ENCODE measurements at places on chromosomes 1 and 21.
A peak's percentile ranks its signal among the peaks of the same experiment; 100 is the strongest.

- DNase-seq, result no peak
Measured at GRCh38 chr1:18064534-18064933, 43.1 kb upstream of the IGSF21 start.

DNA sequence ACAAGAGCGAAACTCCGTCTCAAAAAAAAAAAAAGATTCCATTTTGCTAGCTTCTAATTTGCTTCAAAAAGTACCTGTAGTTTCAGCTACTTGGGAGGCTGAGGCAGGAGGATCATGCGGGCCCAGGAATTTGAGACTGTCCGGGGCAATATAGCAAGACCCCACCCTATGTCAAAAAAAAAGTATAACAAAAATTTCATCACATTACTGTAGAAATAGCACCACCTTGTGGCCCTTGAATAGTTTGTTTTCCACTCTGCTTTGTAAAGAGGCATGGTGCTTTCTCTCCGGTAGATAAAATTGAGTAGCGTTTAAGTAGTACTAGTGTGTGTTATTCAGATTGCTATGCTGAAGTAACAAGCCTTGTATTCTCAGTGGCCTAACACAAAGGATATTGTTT lies 18.2 kb upstream of the MSTO1 start:
- DNase-seq, result peak; percentile 12

GRCh38 chr21:44425895-44426662 lies 29.2 kb upstream of the LRRC3 start:
- no peak for DNase-seq

DNA sequence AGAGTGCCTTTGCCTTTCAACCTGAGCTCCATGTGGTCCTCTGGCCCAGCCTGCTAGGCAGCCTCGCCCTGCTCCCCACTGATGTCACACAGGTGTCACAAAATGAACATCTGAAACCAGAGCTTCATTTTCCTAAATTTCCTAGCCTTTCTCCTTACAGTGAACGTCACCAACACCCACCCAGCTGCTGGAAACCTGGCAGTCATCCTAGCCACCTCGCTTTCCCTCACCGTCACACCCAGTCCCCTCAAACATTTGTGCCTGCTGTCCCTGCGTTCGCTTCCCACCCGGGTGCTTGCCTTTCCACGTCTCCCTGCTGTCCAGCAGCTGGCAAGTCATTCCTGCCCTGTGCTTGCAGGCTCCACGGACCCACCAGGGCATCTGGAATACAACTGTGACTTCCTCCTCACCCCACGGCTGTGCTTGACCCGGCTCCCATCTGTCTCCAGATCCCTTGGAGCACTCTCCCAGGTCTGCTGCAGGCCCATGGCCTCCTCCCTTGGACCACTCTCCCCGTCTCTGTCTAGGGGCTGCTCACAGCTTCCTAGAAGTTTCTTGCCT lies 23.5 kb downstream of the ADARB1 start:
- DNase-seq, result no peak

DNA sequence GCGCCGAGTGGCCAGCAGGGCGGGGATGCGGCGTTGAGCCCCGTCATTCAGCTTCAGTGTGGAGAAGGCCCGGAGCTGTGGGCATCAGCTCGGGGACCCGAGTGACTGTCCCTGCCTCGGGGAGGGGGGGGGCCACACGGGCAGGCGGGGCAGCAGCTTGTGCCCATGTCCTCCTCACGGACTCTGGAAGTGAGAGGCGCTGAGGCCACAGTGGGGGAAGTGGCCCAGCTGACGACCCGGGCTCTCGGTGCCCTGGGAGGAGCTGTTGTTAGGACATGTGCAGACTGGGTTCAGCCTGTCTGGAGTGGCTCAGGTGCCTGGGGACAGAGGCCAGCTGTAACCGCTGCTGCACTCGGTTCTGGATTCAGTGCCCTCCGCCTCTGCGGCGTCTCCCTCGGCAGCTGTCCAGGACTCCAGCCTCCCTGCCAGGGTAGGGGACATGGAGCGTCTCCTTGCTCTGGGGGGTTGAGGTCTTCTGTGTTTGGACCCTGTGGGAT lies 71.1 kb downstream of the SKI start:
- DNase-seq, result no peak

GRCh38 chr1:246919902-246920301 lies 11.8 kb downstream of the AHCTF1 start:
- DNase-seq, result no peak
